ENCODE measurements at places on chromosomes 16 and 17. TPM values are rescaled to one million over a fixed set of nuclear protein-coding genes. Genes with fewer than 3 reads are reported as not detected.

Gene NTN1
- total RNA-seq: 0.69 TPM

Gene CES1
- 4.9 TPM for total RNA-seq

Gene ZNF747
- total RNA-seq: 7.7 TPM

Gene HOXB9
- not detected for total RNA-seq

Gene KRTAP4-4
- total RNA-seq: not detected

All from omental fat pad (tissue), 4 donors.